ENCODE measurements at places on chromosomes 11 and 22.

GRCh38 chr11:112761911-112762706 lies 199.1 kb upstream of the NCAM1 start:
- DNase-seq, result no peak

DNA sequence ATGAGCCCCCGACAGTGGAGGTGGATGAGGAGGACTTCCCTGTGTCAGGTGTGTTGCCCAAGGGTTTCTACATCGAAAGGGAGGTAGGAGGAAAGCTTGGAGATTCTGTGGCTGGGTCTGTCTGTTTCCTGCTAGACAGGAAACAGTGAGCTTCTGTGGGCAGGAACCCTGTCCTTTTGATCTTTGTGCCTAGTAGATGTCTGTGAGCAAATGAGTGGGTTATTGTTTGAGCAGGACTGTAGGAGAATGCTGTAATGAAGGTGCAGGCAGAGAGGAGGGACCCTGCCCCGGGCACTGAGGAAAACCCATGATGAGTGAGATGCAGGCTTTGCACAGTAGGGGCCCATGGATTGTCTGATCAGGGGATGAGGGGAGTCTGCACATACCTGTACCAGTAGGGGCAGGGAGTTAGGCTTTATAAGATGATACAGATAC lies 14.0 kb downstream of the USP35 start:
- peak; percentile 16 for DNase-seq

- no peak for DNase-seq
Observed at GRCh38 chr11:109041876-109042275, 377.0 kb downstream of the DDX10 start.

DNA sequence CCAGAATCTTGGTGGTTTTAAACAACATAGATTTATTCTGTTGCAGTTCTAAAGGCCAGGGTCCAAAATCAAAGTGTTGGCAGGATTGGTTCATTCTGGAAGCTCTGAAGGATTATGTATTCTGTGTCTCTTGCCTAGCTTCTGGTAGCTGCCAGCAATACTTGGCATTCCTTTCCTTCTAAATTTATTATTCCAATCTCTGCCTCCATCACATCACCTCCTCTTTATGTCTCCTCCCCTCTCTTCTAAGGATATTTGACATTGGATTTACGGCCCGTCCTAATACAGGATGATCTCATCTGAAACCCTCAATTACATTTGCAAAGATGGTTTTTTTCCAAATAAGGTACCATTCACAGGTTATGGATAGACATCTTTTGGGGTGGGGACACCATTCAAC lies 186.5 kb downstream of the SBF2 start:
- no peak for DNase-seq

- DNase-seq, result no peak
Observed at GRCh38 chr11:94132152-94132558, 3.5 kb downstream of the PANX1 start.
